Left ventricle myocardium inferior (tissue), 1 donor: ENCODE measurements at places on chromosomes 11 and 22.

- peak; percentile 55 for DNase-seq
Measured at GRCh38 chr22:26756675-26757293, 99.4 kb downstream of the MIAT start.

GRCh38 chr22:19630614-19631013, 83.7 kb upstream of the SEPTIN5 start:
- no peak for DNase-seq

DNA sequence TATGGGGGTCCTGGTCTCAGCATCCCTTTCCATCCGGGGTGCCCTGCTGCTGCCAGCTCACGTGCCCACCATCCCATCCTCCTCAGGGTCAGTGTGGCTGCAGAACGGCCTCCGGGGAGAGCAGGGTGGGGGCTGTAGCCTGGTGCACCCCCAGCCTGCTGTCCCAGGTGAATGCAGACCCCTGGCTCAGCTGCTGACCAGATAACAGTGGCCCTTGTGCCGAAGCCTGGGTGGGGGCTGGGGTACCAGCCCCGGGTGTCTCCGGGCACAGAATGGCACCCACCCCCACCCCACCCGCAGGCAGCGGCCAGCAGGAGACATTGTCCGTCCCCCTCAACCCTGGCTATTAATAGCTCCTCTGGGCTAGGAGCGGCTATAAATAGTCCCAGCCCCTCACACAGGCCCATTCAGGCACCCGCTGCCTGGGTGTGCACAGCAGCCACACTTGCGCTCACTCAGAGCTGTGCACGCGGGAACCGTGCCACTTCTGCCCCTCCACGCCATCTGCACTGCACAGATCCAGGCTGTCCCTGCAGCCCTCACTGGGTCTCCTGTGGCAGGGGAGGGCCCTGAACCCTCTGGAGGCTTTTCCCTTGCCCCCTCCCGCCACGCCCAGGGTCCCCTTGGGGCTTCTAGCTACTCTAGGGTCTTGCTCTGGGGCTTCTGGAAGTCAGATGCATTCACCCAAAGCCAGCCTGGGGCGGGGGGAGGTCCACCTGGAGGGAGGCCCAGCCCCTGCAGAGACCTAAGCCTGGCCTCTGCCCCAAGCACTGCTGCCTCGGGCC, 18.7 kb downstream of the CRELD2 start:
- peak; percentile 60 for DNase-seq

DNA sequence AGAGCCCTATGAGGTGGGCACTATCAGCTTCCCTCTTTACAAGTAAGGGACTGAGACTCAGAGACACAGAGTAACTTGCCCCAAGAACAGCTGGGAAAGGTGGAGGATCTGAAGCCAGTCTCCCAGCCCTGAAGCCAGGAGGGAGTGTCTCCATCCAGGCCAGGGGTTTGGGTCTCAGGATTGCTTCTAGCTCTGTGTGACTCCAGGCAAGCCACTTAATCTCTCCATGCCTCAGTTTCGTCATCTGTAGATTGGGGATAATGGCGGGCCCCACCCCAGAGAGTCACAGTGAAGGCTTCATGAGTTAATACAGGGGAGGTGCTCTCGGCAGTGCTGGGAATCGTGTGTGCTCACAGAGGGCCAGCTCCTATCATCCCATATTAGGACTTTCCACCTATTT, 10.5 kb downstream of the MAP4K2 start:
- DNase-seq: no peak

GRCh38 chr11:134665188-134665535, 253.1 kb upstream of the B3GAT1 start:
- DNase-seq: no peak

DNA sequence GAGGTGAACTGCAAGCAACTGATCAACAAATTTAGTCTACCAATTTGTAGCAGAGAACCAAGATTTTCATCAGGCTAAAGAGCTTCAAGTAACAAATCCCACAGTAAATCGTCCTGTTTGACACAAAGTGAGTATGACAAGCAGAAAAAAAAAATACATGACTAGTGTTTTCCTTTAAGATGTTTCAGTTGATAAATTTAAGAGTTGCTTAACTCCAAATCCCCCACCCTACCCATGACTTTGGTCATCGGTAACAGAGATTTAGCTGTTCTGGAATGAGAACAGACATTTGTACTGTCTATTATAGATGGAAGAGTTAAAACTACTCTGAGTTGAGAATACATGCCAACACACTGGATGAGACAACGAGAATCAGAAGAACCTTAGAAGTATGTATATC, 165.0 kb upstream of the MTMR2 start:
- no peak for DNase-seq

- no peak for DNase-seq
Measured at GRCh38 chr11:61903845-61904244, 12.5 kb upstream of the FADS3 start.

DNA sequence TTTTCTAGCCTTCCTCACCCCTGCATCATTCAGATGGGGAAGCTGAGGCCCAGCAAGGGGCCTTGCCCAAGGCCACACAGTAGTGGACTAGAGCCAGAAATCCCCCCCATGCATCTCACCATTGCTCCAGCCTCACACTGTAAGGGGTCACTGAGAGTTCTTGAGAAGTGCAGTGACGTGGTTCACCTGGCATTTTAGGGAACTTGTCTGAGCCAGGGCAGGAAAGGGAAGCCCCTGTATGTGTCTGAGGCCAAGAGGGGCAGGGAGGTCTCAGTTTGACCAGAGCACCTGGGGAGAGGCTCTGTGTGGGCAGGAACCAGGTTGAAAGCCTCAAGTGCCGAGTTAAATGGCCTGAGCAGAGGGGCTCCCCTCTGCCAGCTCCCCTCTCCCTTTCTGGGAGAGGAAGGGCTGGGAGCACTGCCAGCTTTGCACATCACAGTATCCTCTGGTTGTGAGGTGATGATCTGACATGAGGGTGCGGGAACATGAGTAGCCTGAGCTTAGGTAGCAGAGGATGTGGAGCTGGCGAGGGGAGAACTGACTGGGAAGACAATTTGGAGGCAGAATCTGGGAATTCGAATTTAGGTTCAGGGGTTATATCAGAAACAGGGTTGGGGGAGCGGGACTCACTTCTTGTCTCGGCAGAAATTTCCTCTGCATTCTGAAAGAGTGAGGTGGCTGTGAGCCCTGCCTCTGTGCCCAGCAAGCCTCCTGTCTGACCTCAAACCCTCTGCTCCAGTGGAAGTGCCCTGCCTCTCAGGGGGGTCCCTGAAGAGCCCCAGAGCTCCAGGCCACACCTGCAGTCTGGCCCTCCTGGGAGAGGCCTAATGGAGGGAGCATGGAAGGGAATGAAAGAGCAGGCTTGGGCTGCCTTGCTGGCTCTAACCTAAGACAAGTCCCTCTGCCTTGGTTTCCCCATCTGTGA, 14.6 kb downstream of the ARHGEF17 start:
- DNase-seq: no peak

DNA sequence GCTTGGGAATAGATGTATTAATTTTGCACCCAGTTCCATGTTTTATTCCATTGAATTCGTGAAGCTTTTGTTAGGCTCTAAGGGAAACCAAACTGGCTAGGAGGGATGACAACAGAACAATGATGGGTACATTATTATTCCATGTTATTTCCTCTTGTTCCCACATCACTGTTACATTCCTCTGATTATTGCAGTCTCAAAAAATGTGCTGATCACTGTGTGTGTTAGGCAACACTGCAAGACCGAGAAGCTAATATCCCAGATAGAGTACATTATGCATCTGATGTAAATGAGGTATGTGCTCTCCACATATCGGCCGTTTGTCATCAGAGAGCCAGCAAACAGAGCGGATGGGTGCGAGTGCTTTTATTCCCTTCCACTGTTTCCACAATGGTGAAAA, 327.9 kb downstream of the SOX6 start:
- DNase-seq: no peak

- no peak for DNase-seq
Measured at GRCh38 chr11:2708757-2709281, 9.0 kb upstream of the KCNQ1OT1 start.

DNA sequence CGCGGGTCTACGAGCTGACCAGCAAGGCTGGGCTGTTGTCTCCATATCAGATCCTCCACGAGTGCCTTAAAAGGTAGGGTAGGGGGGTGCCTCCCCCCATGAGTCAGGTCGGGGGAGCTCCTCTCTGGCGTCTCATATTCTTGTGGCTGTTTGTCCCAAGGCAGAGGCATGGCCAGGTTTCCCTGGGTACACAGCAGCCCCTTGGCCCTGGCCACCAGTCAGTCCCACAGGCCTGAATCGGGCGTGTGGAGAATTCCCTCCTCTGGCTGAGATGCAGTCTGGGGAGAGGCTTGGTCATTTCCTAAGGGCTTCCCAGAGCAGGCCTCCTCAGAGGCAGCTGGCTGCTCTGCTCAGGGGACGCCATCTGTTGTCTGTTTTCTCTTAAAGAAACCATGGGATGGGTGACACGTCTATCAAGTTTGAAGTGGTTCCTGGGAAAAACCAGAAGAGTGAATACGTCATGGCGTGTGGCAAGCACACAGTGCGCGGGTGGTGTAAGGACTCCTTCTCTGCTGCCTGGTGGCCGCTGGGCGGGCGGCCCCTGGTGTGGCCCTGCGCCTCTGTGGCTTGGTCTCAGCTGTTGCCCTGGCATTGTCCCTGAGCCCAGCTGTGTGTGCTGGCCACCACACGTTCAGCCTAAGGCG, 9.6 kb upstream of the RANBP1 start:
- peak; percentile 5 for DNase-seq

DNA sequence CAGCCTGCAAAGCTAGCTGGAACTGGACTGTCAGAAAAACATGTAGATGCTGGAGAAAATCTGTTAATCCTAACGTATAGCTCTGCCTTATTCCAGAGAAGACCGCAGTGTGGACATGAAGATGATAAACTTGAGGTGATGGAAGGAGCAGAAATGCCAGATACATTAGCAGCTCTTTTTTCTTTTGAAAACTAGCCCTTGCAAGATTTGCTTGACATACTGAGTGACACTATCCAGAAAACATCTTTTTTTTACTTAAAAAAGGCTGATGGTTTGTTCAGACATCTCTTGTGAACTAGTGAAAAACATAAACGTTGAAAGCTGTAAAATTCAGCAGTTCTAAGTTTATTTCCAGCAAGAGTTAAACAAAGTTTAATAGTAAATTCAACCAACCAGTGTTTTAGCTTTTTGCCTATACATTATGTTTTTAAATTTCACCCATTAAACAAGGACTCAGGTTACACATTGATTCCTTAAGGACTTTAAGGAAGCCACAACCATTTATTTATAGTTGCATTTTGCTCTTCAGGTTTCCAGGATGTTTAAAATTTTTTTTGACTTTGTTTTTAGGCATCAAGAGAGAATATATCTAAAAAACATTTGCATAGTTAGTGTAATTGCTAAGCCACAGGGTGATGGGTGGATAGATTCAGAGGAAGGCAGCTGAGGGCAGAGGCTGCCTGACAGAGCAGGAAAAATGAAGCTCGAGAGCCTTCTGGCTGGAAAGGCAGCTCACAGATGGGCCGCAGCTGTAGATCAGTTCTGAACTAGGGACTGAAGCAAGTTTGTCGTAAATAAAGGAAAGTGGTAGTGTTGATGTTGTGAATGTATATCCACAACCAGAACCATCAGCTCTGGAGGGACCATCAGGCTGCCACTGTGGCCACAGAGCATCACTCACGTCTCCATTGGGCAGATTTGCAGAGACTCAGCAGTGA, 9.5 kb downstream of the SNAP29 start:
- no peak for DNase-seq
